ENCODE measurements at places on chromosomes 2 and 18.

GRCh38 chr2:1552611-1553010 is 139.3 kb downstream of the TPO start:
- no peak for DNase-seq
- H3K36me3 ChIP-seq, result no peaks in the 10 kb centered on the region
- H3K4me1 ChIP-seq, result peaks cover 4% of the 10 kb centered on the region
- H3K27ac ChIP-seq, result no peak overlapping the region
- no peaks in the 10 kb centered on the region for H3K27me3 ChIP-seq
- H3K4me3 ChIP-seq, result no peak overlapping the region

- H3K4me1 ChIP-seq, result no peaks in the 10 kb centered on the region
- DNase-seq, result no peak
- H3K27me3 ChIP-seq, result no peaks in the 10 kb centered on the region
- H3K4me3 ChIP-seq, result no peak overlapping the region
- H3K36me3 ChIP-seq, result peaks cover 15% of the 10 kb centered on the region
- H3K27ac ChIP-seq, result no peak overlapping the region
Observed at GRCh38 chr18:31892936-31893335, 50.0 kb downstream of the TRAPPC8 start.

DNA sequence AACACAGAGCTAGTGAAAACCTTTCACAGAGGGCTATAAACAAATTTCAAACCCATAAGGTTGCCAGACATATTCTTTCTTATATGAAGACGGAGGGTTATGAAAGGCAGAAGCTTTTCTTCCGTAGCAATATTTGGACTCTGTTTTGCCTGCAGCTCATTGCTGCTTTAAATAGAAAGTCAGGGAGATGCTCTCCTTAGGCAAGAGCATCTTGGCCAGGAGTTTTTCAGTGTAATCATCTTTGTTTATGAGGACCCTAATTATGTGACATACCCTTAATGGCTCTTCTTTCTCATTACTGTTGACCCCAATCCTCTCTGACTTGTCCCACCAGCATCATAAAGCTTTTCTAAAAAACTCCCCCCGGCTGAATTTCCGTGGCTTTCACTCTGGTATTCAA is 433.4 kb upstream of the NRXN1 start:
- no peak overlapping the region for H3K4me3 ChIP-seq
- no peaks in the 10 kb centered on the region for H3K36me3 ChIP-seq
- H3K4me1 ChIP-seq, result no peaks in the 10 kb centered on the region
- H3K27me3 ChIP-seq, result no peaks in the 10 kb centered on the region
- DNase-seq, result no peak

DNA sequence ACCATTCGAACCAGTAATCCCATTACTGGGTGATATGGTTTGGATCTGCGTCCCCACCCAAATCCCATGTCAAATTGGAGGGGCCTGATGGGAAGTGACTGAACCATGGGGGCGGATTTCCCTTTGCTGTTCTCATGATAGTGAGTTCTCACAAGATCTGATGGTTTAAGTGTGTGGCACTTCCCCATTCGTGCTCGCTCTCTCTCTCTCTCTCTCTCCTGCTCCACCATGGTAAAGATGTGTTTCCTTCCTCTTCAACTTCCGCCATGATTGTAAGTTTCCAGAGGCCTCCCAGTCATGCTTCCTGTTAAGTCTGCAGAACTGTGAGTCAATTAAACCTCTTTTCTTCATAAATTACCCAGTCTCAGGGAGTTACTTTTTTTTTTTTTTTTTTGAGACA is 62.6 kb downstream of the NBAS start:
- no peak overlapping the region for H3K27ac ChIP-seq
- no peak overlapping the region for H3K4me3 ChIP-seq
- no peaks in the 10 kb centered on the region for H3K4me1 ChIP-seq
- H3K27me3 ChIP-seq, result no peaks in the 10 kb centered on the region

- no peaks in the 10 kb centered on the region for H3K27me3 ChIP-seq
- DNase-seq, result no peak
- H3K36me3 ChIP-seq, result no peaks in the 10 kb centered on the region
- H3K4me1 ChIP-seq, result no peaks in the 10 kb centered on the region
- H3K27ac ChIP-seq, result no peak overlapping the region
- H3K4me3 ChIP-seq, result no peak overlapping the region
Observed at GRCh38 chr2:5119046-5119445, 573.1 kb upstream of the SOX11 start.

DNA sequence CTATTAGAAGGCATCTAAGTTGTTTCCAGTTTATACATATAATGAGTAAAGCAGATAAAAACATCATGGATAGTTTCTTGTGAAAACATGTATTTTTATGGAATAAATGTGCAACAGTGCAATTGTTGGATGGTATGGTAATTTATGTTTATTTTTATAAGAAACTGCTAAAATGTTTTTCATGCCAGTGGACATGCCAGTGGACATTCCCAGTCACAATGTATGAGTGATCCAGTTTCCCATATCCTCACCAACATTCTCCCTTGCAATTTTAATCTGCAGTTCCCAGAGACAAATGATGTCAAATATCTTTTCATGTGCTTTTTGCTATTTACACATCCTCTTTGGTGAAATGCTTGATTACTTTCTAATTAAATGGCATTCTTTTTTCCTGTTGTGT is 818.6 kb downstream of the SUCLG1 start:
- H3K27me3 ChIP-seq, result no peaks in the 10 kb centered on the region
- H3K4me1 ChIP-seq, result no peaks in the 10 kb centered on the region
- no peak for DNase-seq
- H3K36me3 ChIP-seq, result no peaks in the 10 kb centered on the region
- H3K4me3 ChIP-seq, result no peak overlapping the region

DNA sequence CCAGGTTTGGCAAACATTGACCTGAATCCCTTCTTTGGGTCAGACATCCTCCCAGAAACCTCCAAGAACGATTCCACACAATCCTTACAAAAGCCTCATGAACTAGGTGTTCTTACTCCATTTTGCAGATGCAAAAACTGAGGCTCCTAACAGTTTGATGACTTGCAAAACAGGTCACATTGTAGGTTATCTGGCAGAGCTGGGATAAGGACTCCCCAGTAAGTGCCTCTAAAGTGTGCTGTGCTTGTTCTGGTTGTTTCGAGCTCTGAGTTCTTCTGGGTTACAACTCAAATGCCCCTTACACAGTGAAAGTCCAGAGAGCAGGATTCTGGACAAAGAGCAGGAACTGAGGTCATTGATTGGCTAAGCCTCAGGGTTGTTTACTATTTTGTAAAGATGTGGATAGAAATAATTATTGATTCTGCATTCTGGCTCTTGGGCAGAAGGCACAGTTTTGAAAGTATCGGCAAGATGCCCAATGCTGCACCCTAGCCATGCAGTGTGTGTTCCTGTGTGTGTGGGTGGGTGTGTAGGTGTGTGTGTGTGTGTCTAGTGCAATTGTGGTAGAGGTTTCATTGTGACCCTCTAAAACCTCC is 17.0 kb upstream of the IGFBP2 start:
- DNase-seq, result no peak
- H3K27ac ChIP-seq, result no peak overlapping the region
- H3K36me3 ChIP-seq, result no peaks in the 10 kb centered on the region
- no peaks in the 10 kb centered on the region for H3K27me3 ChIP-seq
- no peak overlapping the region for H3K4me3 ChIP-seq
- peaks cover 17% of the 10 kb centered on the region for H3K4me1 ChIP-seq

DNA sequence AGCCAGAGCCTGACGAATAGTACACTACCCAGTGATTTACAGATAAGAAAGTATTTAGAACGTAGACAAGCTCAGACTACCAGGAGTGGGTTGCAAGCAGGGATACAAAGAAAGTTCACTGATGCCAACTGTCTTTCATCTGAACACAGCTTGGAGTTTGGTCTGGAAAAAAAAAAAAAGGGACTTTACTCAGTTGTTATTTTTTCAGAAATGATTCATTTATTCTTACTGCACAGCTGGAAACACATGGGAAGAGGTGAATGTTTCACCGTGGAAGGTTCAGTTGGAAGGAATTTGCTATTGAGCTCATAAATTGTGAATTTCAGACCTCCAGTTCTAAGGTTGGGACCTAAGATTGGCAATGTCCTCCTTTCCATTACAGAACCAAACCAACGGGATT is 259.7 kb downstream of the ETAA1 start:
- no peaks in the 10 kb centered on the region for H3K27me3 ChIP-seq
- peak overlapping the region; percentile 33 for H3K27ac ChIP-seq
- peaks cover 13% of the 10 kb centered on the region for H3K4me1 ChIP-seq
- no peak for DNase-seq
- H3K4me3 ChIP-seq, result no peak overlapping the region

DNA sequence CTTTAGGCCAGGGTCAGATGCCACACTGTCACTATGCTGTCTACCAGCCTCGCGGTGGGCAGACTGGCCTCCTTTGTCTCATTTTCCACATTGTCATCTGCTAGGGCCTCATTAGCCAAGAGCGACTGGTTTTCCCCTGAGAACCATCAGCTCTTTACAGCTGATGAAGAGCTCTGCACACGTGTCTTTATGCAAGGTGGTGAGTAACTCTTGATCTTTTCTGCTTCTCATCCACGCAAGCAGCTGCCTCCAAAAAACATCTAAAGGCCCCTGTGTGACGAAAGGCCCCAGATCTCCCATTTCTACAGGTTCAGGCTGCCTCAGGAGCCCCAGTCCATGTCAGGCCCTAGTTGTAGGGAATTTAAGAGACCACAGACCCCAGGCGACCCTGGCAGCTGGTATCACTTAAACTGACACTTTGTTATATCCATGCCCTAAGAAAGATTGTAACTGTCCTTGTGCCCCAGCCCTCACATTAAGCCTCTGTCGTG is 52.9 kb downstream of the DPYSL5 start:
- no peaks in the 10 kb centered on the region for H3K36me3 ChIP-seq
- H3K4me1 ChIP-seq, result no peaks in the 10 kb centered on the region
- H3K4me3 ChIP-seq, result no peak overlapping the region

GRCh38 chr2:172046866-172047565 is 38.3 kb upstream of the DLX1 start:
- no peaks in the 10 kb centered on the region for H3K36me3 ChIP-seq
- H3K4me1 ChIP-seq, result no peaks in the 10 kb centered on the region
- H3K27me3 ChIP-seq, result no peaks in the 10 kb centered on the region
- H3K27ac ChIP-seq, result no peak overlapping the region

Measured in ascending aorta (tissue), 2 donors.